Kidney (tissue), 22 donors: ENCODE measurements at places on chromosomes 1 and 21. TPM values are rescaled to one million over a fixed set of nuclear protein-coding genes. Genes with fewer than 3 reads are reported as not detected.

The ADAMTS5 gene
- 10.6 TPM for total RNA-seq

The MRPS15 gene
- 48.1 TPM for total RNA-seq

The CD164L2 gene
- 0.63 TPM for total RNA-seq

The ETS2 gene
- 178 TPM for total RNA-seq

The DCAF6 gene
- 58.8 TPM for total RNA-seq

The OR2M4 gene
- total RNA-seq: not detected

The IGSF21 gene
- 6.6 TPM for total RNA-seq

DNA sequence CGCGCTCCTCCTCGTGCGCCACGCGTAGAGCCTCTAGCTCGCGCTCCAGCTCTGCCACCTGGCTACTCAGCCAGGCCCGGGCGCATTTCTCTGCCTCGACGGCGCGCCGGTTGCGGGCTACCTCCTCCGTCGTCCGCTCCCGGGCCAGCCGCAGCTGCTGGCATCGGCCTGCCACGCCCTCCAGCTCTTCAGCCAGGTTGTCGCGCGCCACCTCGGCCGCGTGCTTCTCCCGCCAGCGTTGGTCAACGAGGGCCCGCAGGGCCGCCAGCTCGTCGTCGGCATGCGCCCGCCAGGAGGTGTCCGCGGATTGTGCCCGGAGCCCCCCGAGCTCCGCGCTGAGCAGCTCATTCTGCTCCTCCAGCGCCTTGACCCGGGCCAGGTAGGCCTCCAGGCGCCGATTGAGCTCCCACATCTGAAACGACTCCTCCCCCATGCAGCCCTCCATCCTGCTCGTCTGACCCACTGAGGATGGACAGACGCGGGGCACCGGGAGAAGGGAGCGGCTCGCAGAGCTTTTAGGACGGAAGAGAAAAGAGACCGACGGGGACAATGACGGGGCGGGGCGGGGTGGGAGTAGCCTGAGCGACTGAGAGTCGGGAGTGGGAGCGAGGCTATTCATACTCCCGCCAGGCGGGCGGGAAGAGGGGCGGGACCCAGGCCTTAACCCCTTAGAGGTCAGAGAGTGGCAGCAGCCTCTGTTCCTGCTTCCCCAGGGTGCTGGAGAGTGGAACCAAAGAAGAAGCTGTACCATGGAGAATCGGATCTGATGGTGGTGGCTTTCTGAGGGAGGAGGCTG, at the start of gene NES:
TSS of gene NES (minus strand) at position 588 of the 796 bp plus-strand sequence. CDS start at position 445, 143 bp downstream.
- peak; percentile 93 for DNase-seq

- no peak for DNase-seq
Observed at GRCh38 chr1:43534256-43534655, 3.6 kb downstream of the PTPRF start.

DNA sequence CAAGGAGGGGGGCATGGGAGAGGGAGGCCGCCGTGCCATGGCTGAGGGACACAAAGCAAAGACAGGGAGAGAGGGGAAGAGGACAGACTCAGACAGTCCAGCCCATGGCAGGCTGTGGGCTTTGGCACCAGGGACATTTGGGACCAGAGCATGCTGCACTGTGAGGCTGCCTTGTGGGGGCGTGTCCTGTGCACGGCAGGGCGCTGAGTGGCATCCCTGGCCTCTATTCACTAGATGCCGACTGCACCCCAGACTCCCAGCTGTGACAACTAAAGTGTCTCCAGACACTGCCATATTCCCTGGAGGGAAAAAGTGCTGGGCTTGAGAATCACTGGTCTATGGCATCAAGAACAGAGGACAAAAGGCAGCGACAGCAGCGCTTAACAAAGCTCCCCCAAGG, 18.6 kb upstream of the PRDM15 start:
- no peak for DNase-seq

GRCh38 chr1:240646571-240647240, 34.8 kb upstream of the GREM2 start:
- no peak for DNase-seq

DNA sequence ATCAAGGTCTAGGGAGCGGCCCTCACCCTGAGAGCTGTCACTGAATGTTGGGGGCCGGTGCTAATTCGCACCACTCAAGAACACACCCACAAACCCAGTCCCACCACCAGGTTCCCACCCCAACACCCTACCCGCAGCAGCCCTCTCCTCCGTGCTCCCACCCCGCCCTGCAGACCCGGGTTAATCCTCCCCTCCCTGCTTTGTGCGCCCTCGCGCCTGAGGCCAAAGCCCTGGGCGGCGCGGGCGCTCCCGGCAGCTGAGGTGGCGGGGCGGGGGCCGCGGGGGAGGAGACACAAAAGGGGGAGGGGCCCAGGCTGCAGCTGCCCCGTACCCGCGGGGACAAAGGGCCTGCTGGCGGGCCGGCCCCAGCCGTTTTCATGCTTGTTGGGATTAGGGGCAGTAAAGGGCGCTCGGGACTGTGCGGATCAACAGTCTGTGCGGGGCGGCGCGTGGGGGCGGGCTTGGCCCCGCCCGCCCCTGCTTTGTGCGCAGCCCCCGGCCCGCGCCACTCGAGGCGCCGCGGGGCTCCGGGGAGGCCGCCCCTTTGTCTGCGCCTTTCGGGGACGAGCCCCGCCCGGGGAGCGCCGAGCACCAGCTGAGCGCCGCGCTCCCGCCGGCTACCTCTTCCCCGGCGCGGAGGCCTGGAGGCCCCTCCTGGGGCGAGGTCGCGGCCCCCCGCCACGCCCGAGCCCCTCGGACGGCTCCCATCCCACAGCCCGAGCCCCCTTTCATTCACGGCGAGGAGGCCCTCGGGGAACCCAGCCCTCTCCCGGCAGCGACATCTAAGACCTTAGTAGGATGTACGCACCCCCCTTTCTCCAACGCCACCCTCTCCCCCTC, 10.9 kb downstream of the C1orf216 start:
- DNase-seq: peak; percentile 63

DNA sequence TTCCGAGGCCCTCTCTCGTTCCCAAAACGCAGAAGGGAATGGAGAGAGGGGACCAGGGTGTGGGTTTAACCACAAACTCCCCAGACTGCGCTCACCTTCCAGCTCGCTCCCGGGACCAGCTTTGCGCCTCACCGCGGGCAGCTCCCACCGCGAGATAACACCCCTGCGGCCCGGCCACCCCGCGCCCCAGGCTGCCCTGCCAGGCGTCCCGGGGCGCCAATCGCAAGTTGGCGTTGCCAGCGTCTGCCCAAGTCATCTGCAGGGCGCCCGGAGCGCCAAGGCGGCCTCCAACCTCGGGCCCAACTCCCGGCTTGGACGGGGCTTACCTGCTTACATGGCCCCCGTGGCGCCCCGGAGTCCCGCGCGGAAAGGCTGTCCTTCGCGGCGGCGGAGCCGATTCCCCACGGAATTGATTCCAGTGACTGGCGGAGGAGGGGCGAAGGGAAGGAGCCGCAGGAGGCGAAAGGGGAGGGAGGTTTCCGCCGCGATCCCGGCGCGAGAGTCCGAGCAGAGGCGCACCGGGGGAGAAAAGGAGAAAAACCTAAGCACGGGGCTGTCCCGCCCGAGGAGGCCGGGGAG, 456 bp downstream of the PTPN14 start:
- DNase-seq: no peak

GRCh38 chr1:188027613-188028012, 1198.9 kb downstream of the PLA2G4A start:
- DNase-seq: no peak

GRCh38 chr1:109207467-109208103, 6.1 kb upstream of the SARS1 start:
- DNase-seq: peak; percentile 41

DNA sequence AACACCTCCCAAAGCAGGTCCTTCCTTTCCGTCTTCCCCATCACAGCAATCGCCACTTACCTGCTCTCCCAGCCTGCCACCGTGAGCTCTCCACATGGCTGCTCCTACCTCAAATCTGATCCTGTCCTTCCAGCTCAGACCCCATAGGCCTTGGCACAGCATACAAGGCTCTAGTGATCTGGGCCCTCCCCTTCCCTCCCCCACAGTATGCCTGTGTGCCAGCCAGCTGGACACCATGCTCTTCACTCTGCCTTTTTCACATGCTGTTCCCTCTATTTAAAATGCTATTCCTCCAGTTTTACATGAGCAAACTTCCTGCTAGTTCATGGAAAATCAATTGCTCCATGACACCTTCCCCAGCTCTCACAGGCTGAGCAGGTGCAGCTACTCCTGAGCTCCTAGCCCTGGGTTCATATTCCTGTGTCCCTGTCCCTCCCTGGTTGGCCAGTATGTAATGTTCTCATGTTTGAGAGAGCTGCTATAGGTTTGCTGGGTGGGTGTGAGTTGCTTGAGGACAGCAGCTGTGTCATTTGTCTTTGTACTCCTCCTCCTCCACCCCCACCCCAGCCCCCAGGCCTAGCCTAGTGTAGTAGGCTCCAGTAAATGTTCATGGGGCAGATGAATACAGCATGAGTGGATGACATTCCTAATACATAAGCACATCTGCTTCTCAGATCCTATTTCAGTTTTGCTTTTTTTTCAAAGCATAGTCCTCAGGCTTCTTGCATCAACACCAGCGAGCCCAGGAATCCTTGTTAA, 6.3 kb upstream of the TNNT2 start:
- no peak for DNase-seq

GRCh38 chr1:90107990-90108389, 113.1 kb downstream of the ZNF326 start:
- no peak for DNase-seq

GRCh38 chr21:41010101-41010435, 157.9 kb upstream of the BACE2 start:
- no peak for DNase-seq
